ENCODE measurements at places on chromosomes 3 and 15.

- no peak for DNase-seq
Observed at GRCh38 chr3:39146083-39146501, 7.3 kb downstream of the CSRNP1 start.

- no peak for DNase-seq
Observed at GRCh38 chr3:32469151-32469874, 33.3 kb downstream of the CMTM6 start.

DNA sequence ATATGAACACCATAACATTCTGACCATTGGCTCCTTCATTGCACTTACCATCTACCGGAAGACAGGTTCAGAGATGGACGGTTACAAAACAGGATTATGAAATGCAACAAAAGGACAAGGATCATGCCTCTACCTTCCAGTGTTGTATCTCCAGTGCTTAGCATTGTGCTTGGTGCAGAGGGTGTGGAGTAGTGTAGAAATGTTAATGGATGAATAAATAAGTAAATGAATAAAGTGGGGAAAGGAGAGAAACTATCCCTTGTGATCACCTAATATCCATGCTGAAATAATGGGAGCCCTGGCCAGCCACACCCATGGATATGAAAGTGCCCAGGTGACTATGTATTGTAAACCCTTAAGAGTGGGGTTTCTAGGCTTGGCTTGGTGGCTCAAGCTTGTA is 344.8 kb upstream of the LMCD1 start:
- DNase-seq = no peak

GRCh38 chr15:69037977-69038376 is 23.5 kb downstream of the NOX5 start:
- no peak for DNase-seq

DNA sequence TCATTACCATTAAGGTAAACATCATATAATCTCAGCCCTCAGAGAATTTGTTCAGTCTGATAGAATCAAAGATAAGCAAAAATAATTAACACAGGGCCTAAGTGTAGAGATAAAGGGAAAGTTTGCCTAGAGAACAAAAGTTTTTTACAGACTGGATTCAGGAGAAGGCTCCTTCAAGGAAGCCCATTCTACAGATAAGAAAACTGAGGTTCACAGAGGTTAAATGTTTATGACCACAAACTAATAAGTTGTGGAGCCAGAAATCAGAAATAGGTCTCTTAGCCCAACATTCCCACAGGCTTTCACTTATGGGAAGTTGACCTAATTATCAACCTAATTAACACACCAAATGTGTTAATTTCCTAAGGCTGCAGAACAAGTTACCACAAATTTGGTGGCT is 110.7 kb downstream of the ZMAT3 start:
- DNase-seq = no peak

- no peak for DNase-seq
Observed at GRCh38 chr15:94239474-94239873, 8.1 kb downstream of the MCTP2 start.

GRCh38 chr3:4406746-4407568 is 60.1 kb downstream of the SUMF1 start:
- DNase-seq = no peak

DNA sequence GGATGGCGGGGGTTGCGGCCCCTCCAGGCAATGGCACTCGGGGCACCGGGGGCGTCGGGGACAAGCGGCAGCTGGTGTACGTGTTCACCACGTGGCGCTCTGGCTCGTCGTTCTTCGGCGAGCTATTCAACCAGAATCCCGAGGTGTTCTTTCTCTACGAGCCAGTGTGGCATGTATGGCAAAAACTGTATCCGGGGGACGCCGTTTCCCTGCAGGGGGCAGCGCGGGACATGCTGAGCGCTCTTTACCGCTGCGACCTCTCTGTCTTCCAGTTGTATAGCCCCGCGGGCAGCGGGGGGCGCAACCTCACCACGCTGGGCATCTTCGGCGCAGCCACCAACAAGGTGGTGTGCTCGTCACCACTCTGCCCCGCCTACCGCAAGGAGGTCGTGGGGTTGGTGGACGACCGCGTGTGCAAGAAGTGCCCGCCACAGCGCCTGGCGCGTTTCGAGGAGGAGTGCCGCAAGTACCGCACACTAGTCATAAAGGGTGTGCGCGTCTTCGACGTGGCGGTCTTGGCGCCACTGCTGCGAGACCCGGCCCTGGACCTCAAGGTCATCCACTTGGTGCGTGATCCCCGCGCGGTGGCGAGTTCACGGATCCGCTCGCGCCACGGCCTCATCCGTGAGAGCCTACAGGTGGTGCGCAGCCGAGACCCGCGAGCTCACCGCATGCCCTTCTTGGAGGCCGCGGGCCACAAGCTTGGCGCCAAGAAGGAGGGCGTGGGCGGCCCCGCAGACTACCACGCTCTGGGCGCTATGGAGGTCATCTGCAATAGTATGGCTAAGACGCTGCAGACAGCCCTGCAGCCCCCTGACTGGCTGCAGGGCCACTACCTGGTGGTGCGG is 1.9 kb downstream of the CHST2 start:
- peak; percentile 68 for DNase-seq
